ENCODE measurements at places on chromosomes 12 and 14.

GRCh38 chr14:77318006-77318553 lies 2.6 kb downstream of the POMT2 start:
- no peak for DNase-seq

GRCh38 chr12:130800312-130800711 lies 38.7 kb downstream of the STX2 start:
- DNase-seq, result no peak

- no peak for DNase-seq
Observed at GRCh38 chr14:57066887-57067513, 201.7 kb downstream of the EXOC5 start.

DNA sequence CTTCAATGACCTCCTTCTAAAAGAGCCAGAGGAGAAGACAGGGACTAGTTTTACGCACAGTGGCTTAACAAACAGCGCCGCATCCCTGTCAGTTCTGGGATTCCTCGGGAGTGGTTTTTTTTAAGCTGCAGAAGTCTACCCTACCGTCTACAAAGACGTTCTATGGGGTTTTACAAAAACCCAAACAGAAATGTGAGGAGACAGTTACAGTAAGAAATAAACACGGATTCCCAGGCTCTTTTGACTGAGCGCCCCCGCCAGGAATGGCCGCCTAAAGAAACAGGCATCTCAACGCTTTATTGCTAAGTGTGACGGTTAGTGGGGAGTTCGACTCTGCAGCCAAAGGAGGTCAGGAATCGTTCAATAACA lies 484 bp downstream of the ALKBH1 start:
- DNase-seq, result no peak

GRCh38 chr14:32306549-32306948 lies 22.5 kb upstream of the AKAP6 start:
- no peak for DNase-seq

- no peak for DNase-seq
Observed at GRCh38 chr12:96070670-96071279, 35.4 kb upstream of the LTA4H start.

- no peak for DNase-seq
Observed at GRCh38 chr12:79250186-79250585, 385.6 kb downstream of the SYT1 start.

- no peak for DNase-seq
Observed at GRCh38 chr14:92121207-92121669, 268 bp downstream of the NDUFB1 start.

DNA sequence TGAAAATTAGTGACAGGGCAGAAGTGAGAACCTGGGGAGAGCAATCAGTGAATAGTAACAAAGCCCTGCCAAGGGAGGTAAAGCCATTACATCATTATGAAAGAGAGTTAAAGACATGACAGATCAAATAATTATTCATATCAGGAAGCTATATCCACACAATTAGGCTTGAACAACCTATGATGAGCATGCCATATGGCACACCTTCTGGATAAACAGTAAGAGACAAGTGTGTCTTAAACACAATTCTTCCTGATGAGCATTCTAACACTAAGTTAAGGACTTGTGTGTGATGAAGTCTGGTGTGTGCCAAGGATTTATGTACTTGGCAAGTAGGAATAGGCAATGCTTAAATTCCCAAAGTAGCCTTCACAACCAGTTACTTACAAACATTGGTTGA lies 76.1 kb downstream of the GALNT4 start:
- no peak for DNase-seq

Measured in stimulated activated CD8-positive, alpha-beta memory T cell treated with anti-CD3 and anti-CD28 coated beads, Interleukin-7, amount 100 ng/mL, for 24 hours (primary cell).